ENCODE measurements at places on chromosomes 6 and 20.

DNA sequence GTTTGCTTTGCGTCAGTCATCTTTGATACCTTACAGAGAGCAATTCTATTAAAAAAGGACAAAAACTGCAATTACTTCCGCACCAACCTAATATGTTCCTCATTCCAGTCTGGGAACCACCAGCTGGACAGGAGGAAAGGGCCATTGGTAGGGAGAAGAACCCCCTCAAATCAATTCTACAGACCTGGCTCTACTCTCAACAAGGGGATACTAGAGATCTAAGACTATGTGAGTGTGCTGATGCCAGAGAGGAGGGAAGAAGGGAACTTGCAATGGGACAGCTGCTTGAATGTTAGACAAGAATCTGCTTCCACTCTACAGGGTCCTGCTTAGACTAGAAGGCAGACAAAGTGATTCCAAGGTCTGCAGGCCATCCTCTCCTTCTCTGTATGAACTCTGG, 13.3 kb downstream of the MRPS18A start:
- DNase-seq = no peak

DNA sequence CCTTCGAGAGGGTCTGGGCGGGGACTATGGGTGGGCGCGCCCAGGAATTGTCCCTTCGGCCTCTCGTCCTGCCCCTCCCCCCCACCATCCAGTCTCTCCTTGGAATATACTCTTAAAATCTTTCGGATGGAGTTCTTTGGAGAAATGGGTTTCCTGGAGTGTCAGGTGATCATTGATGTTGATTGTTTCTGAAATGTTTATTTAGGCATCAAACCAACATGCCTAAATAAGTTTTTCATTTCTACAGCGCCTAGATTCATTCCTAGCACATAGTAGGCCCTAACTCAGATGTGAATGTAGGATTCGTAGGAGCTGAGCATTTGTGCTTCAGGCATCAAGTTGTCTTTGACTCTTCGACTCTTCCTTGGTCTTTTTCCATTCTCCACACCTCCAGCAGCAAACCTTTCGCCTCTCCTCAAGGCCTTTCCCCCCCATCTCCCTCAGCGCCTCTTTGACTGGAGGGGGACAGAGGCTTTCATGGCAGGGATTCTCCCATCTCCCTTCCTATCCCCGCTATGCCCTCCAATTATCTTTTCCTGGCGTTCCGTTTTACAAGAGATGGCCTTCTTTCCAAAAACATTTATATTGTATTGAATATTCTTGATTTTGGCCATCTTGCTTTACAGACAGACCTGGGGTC, 610 bp downstream of the CASP8AP2 start:
- no peak for DNase-seq

DNA sequence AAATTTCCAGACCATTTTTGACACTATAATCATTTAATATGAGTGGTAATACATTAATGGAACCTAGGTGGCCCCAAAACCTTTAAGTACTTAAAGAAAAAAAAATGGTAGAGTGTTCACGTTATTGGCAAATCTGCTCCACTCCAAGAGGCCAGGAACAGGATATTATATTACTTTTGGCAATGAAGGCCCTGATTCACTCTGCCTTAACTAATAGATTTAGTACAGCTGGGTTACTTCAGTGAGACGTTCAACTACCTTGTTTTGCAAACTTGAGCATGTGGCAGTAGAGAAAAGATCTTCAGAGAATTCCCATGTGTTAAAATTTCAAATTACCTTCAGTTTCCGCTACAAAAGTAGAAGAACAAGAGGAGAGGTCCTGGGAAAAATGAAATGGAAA, 12.8 kb downstream of the ADNP start:
- DNase-seq = no peak

DNA sequence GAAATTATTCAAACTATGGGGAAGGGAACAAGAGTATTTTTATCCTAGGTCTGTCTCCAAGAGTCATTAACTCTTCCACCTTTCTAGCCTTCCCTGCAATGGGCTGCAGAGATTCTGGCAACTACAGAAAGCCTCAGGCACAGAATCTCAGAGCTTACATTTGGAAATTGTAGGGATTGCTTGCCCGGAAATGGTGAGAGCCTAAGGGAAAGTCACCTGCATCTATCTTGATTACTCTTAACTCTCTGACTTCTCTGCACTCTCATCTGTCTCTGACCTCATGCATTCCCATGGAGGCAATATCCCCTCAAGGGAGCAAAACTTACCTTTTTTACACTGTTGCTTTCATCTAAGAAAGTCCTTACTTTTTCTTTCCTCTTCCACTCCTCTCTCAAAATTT, 513.2 kb upstream of the MARCKS start:
- DNase-seq = no peak

GRCh38 chr20:37516811-37517750, 4.0 kb upstream of the NNAT start:
- DNase-seq = no peak

All from right renal pelvis (tissue), 4 donors.